Motor neuron (in vitro differentiated cells): ENCODE measurements at places on chromosomes 2 and 18.
A peak's percentile ranks its signal among the peaks of the same experiment; 100 is the strongest.

GRCh38 chr2:72676341-72677025 is 149.3 kb downstream of the EXOC6B start:
- ATAC-seq, result no peak

DNA sequence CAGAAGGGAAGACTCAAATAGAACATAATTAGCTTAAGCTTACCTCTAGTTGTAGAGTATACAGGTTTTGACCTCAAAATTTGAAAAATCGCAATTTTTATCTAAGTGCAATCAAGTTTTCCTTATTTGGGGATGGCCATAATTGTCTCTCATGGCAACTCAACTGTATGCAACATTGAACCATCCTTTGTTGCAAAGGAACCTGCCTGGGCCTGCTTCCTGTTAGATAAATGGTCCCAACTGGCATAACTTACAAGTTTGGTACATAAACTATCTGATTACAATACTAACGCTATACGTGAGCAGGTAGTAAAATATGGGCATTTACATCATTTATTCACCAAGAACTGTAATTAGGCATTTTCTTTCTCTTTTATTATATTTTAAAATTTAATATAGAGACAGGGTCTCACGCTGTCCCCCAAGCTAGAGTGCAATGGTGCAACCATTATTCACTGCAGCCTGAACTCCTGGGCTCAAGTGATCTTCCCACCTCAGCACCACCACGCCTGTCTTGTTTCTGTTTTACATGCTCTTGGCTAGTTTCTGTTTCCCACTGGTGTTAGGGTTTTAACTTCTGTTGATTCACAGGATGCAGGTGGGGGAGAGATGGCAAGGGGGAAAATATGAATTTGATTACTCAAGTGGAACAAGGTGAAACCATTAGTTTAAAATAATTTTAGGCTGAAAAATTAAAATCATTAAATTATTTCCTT is 55.3 kb upstream of the B3GNT2 start:
- no peak for ATAC-seq

GRCh38 chr2:226426292-226426736 is 373.3 kb downstream of the IRS1 start:
- ATAC-seq, result no peak

GRCh38 chr2:236464140-236464539 is 105.5 kb upstream of the ACKR3 start:
- ATAC-seq, result no peak

GRCh38 chr18:48460929-48461583 is 51.9 kb upstream of the ZBTB7C start:
- ATAC-seq, result no peak

- no peak for ATAC-seq
These were observed 372.5 kb downstream of the CBLN2 start for GRCh38 chr18:72171596-72171995.

GRCh38 chr18:68455229-68455603 is 259.7 kb downstream of the TMX3 start:
- no peak for ATAC-seq

GRCh38 chr2:111982822-111983221 is 72.2 kb upstream of the TMEM87B start:
- ATAC-seq, result no peak

GRCh38 chr18:62631173-62631572 is 84.2 kb upstream of the PHLPP1 start:
- ATAC-seq, result no peak

DNA sequence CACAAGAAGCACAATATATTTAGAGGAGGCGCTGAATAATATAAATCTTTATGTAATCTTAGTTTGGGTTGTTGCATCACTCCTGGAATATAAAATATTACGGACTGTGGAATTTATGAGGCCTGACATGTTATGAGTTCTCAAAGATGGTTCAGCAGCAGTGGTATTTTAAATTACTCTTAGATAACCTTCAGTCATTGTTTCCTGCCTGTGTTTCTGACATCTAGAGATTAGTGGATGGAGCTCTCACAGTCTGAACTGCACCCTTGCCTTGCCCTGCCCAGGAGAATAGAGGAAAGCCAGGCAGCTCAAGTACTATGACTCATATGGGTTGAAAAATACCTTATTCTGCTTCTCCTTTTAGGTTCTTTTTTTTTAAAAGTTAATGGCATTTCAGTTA is 70.0 kb downstream of the ACSL3 start:
- ATAC-seq, result no peak

DNA sequence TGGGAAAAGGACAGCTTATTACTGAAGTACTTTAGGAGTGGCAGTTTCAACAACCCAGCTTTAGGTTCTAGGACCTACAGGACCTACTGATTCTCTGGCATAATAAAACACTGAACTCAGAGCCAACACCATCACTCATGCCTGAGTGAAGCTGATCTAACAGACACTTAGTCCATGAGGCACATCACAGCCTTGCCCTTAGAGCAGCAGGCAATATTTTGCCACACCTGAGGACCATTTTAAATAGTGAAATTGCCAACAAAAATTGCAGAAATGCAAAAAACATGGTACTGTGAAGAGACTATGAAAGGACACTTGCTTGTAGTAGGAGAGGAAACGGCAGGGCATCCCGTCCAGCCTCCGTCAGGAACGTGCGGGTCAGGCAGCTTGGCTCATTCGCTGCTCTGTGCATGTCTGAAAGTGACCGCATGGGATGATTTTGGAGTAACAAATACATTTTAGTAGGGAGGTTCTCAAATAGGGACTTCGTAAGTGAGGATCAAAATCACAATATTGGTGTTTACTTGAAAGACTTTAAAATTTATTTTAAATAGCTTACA is 18.1 kb downstream of the CNOT11 start:
- ATAC-seq, result no peak

- ATAC-seq, result no peak
These were observed 166.7 kb downstream of the TCF4 start for GRCh38 chr18:55421308-55421614.

DNA sequence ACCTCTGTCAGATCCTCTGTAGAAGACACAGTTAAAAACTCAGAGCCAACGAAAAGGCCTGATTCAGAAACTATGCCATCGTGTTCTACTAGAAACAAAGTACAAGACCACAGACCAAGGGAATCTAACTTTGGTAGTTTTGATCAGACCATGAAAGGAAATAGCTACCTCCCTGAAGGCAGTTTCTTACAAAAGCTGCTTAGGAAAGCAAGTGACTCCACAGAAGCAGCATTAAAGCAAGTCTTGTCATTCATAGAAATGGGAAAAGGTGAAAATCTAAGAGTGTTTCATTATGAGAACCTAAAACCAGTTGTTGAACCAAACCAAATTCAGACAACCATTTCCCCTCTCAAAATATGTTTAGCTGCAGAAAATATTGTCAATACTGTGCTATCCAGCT is 58.2 kb downstream of the FSIP2 start:
- no peak for ATAC-seq

DNA sequence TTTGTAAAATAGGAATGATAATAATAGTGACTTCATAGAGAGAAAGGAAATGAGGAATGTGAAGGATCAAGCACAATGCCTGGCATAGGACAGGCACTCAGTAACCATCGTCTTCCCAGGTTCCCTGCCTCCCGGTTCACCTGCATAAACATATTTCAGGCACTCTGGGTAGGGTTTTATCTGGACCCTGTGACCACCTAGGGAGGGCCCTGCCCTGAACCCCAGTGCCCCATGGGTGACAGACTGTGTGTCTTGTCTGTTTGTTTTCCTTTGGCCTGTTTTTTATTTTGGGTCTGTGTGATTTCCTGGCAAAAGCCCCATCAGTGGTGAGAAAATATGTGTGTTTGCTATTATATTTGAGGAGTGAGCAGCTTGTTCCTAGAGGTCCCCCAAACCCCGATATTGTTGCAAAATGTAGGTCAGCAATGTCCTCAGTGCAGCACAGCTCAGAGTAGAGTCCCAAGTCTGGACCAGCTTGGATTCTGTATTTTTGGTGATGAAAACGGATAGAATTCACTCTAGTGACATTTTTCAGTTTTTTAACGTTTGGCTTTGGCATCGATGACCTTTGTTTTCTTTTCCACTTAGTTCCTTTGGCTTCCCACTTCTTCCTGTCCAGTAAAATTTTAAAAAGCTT is 9.6 kb upstream of the NT5C1B start:
- ATAC-seq, result no peak

DNA sequence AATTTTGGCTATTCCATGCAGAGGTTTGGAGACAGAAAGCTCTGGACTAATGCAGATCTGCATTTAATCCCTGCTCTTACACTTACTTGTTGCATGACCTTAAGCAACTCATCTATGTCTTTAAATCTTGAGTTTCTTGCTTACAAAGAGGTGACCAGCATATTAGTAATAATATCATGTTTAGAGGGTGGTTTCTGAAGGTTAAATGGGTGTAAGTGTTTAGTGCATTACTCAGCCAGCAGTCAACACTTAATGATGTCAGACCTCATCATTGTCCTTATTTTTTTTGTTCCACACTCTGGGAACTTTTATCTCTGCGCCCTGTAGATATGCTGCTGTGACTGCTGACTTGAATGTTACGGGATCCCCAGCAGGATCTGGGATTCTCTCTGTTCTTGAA is 1.7 kb downstream of the IL1RL1 start:
- no peak for ATAC-seq

GRCh38 chr2:232852676-232853075 is 17.4 kb upstream of the SNORC start:
- no peak for ATAC-seq

- ATAC-seq, result peak; percentile 17
These were observed 1327.1 kb upstream of the ZEB2 start for GRCh38 chr2:145846982-145847381.

DNA sequence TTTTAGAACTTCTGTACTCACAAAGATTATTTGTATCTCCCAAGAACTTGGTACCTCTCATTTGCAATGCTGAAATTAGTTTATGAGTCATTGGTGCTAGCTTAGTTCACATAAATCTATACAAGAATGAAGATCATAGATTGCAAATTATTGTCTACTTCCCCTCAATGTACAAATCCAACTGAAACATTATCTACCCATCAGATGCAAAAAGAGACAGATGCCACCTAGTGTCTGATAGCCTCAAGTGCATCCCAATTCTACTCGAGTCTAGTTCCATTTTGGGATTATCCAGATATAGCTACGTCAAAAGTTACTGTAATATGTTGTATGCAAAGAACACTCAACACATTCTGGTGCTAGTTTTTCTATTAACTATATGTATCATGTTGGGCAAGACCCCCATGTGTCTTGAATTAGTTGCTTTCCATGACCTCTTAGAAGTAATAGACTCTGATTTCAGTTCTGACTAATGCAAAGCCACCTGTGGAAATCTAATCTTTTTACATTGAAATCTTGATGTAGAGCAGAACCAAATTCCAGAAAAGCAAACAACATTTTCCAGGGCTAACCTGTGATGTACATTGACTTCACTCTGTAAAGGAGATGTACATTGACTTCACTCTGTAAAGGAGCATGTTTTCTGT is 210.0 kb downstream of the RBM43 start:
- no peak for ATAC-seq

DNA sequence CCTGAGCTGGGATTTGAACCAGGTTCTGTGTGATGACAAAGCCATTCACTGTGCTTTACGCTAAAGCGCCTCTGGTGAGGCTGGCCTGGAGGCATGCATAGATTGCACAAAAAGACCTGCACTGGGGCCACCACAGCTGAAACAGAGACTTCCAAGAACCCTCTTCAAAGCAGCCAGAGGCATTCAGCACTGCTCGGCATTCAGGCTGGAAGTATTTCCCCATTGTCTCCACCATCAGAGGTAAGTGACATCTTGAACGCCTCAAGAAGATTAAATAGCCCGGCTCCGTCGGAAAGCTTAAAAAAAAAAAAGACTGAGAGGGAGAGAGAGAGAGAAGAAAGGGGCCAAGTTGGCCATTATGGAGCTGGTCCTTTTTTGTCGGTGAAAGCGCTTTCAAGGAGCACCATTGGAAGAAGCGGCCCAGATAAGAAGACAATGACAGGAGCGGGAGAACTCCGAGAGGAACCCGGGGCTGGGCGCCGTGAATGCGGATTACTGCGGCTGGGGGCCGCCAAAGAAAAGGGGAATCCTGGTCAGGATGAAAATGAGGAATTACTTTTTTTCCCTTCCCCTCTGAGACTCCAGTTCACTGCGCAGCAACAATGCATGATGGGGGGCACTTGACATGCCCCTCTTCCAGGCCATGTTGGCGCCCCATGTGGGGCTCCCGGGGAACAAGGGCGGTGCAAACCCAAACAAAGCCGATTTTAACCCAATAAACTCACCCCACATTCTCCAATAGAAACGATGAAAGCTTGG is 228.3 kb downstream of the MYCN start:
- peak; percentile 27 for ATAC-seq

GRCh38 chr2:231685349-231686191 is 22.8 kb upstream of the PTMA start:
- no peak for ATAC-seq

- ATAC-seq, result no peak
These were observed 52.5 kb downstream of the ZNF516 start for GRCh38 chr18:76442413-76443171.

- no peak for ATAC-seq
These were observed 488.7 kb downstream of the ARHGAP15 start for GRCh38 chr2:143617803-143618415.

- peak; percentile 85 for ATAC-seq
These were observed 15.2 kb upstream of the SLC8A1 start for GRCh38 chr2:40466935-40467572.

- ATAC-seq, result peak; percentile 82
These were observed 11.5 kb downstream of the VPS4B start for GRCh38 chr18:63410792-63411191.

GRCh38 chr2:31558401-31559295 is 22.1 kb downstream of the SRD5A2 start:
- no peak for ATAC-seq

GRCh38 chr2:213016166-213016983 is 135.0 kb downstream of the IKZF2 start:
- no peak for ATAC-seq

DNA sequence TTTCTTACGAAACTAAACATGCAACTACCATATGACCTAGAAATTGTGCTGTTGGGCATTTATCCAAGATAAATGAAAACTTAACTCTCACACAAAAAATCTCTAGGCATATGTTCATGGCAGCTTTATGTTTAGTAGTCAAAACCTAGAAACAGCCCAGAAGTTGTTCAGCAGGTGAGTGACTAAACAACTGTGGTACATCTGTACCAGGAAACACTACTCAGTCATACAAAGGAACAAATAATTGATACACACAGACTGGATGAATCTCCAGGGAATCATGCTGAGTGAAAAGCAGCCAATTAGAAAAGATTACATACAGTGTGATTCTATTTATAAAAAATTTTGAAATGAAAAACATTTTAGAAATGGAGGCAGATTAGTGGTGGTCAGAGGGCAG is 29.3 kb downstream of the DYNC2LI1 start:
- ATAC-seq, result no peak

DNA sequence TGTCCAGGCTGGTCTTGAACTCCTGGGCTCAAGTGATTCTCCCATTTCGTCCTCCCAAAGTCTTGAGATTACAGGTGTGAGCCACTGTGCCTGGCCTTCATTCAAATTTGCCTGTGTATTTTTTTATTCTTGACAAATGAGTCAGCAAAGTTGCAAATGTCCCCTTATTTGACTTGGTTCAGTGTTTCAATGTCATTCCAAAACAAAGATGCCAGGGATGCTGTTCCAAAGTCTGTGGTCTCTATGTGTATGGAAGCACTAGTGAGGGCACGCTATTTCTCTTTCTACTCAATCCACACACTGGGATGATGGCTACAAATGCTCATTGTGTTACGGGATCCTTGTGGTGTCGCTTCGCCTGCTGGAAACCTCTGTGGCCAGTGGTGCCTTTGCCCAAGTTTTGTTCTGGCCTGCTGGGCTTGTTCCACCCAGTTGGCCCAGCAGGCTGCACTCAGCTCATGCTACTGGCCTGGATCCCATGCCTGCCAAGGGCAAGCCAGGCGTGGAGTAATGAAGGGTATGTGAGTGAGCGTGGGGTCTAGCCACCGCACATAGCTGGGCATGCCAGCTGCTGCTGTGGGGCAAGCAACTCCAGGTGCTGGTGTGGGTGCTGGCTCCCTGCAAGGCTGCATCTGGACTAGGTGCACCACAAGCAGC is 35.6 kb downstream of the FBXO48 start:
- no peak for ATAC-seq
